ENCODE measurements at places on chromosomes 1 and 21. TPM values are rescaled to one million over a fixed set of nuclear protein-coding genes. Genes with fewer than 3 reads are reported as not detected.

DNA sequence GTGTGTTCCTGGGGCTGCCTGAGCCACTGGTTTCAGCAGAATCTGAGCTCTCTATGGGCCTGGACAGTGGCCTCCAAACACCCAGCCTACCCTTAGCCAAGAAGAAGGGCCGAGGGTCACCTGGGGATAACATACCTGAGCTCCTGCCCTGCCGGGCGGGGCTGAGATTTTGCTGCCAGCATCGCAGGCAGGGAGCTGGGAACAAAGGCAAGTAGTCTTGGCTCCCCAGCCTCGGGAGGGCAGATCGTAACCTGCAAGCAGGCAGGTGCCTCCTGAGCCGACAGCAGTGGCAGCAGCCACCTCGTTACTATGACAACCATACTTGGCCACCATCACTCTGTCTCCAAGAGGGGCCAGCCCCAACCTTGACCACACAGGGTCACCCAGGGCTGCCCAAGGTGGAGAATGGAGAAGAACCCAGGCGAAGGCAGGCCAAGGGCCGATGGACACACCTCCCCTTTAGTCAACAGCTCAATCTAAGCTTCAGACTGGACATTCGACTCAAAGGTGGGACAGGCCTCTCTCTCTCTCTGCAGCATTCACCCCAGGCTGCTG lies 54.6 kb downstream of the TOMM20 start:
- DNase-seq, result no peak

DNA sequence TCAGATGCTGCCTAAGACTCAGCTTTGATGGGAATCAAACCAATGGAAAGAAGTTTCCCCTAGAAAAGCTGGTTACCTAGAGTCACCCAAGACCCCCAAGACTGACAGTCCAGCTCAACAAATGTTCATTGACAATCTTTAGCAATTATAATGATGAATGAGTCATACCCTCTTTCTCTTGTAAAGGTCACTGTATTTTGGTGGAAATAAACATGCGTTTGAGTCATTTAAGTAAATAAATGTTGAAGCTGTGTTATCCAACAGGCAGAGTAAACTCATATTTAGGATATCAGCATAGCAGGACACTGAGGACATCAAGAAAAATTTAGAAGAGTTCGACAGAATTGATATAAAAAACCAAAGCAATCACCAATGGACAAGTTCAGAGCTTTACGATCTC lies 295.9 kb downstream of the RGS7 start:
- no peak for DNase-seq

RXRG gene
- 0.63 TPM for total RNA-seq

- no peak for DNase-seq
These were observed 183.6 kb upstream of the UBE2U start for GRCh38 chr1:64019818-64020217.

- no peak for DNase-seq
These were observed 1.3 kb downstream of the KMO start for GRCh38 chr1:241533326-241534115.

MIXL1 gene
- total RNA-seq, result not detected

GRCh38 chr1:185498207-185498606 lies 181.2 kb upstream of the IVNS1ABP start:
- no peak for DNase-seq

GRCh38 chr1:208170252-208170651 lies 73.9 kb downstream of the PLXNA2 start:
- no peak for DNase-seq

DNA sequence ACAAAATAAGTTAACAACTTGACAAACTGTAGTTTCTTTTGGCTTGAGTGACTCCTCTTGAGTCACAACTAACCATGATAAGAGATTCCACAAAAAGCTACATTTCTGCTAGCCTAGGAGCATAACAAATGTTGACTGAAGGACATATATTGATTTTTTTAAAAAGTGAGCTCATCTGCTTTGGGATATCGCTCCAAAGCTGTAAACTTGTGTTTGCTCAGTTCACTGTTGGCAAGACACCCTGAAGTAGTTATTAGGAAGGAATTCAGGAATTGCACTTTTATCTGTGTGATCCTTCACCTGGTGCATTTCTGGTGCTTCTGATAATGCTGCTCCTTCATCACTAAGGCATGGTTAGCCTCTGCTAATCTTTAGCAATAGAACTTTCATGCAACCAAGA lies 23.7 kb downstream of the RWDD3 start:
- DNase-seq, result no peak

ITLN2 gene
- total RNA-seq, result 58.9 TPM

GRCh38 chr1:232578651-232579195 lies 51.2 kb downstream of the SIPA1L2 start:
- no peak for DNase-seq

RGSL1 gene
- total RNA-seq, result not detected

LDLRAD1 gene
- total RNA-seq, result not detected

- DNase-seq, result no peak
These were observed 10.7 kb upstream of the PHTF1 start for GRCh38 chr1:113770031-113770430.

DNA sequence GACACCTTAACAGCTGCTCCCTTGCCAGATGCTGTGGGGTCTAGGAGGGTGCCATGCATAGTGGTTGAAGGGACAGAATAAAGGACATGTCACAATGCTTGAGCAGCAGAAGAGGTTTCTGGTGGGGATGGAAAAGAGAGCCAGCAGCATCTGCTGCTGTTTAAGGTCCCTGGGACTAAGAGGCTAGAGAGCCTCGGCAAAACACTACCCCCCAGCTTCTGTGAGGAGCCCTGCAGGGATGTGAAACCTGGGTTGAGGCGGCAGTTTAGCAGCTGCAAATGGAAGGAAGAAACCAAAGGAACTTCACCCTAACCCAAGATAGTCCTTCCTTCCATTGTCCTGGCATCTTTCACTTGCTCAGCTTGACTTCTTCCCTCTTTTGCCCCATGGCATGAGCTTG lies 39.4 kb downstream of the PLXNA2 start:
- DNase-seq, result no peak

DNA sequence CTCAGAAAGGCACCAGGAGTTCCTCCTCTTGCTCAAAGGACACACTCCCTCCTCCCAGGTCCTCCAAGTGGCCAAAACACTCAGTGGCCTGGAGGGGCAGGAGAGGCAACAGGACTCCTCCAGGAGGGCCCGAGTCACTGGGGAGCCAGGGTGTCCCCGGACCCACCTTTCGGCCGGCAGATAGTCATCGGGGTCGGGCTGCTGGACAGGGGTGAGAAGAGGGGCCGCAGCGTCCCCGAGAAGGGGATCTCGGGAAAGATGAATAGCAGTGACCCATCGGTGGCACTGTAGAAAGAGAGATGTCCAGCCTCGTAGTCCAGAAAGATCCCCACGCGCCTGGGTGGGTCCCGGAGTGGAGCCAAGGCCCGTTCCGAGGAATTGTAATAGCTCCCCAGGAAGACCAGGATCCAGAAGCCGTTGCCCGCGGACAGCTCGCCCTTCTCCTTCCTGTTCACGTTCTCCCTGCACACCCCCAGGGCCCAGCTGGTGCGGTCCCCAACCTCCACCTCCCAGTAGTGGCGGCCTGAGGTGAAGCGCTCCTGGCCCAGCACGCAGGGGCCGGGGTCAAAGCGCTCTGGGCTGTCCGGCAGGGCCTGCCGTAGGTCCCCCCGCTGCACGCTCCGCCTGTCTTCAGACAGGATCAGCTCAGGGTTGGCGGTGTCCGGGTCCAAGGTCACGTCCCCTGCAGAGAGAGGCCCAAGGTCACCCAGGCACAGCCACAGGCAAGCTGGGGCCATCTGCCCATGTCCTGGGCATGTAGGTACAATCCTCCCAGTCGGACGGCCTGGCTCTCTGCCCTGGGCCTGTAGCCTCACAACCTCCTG lies 11.9 kb downstream of the TRIM11 start:
- DNase-seq, result no peak

- no peak for DNase-seq
These were observed 95.9 kb downstream of the PTPRU start for GRCh38 chr1:29332204-29332603.

GRCh38 chr1:228008391-228009115 lies 1.8 kb downstream of the WNT3A start:
- no peak for DNase-seq

DNA sequence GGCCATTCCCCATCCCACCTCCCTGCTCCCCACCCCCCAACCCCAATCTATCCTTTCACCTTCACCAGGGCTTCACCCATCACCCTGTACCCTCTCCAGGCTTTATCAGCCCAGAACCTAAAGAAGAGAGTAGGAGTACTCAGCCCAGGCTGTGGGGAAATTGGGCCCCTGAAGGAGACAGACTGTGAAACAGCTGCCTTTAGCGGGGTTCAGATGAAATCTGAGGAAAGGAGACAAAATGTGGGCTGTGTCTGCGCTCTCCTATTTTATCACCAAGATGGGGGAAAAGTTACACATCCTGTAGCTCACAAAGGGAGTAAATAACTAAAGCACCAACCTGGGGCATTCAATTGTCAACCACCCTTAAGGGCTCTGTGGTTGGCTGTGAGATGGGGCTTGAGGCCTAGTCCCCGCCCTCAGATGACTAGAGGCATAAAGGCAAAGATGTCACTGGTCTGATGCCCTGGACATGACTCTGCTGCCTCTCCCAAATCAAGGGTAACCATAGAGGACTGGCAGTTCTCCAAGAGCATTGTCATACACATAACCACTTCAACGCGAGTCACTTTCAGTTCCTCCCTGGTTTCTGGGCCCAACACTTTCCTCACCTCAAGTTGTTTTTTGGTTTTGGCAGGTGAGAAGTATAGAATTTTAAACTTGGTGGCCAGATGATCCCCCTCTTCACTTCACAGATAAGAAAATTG lies 30.0 kb downstream of the SLC27A3 start:
- DNase-seq, result no peak

Data from omental fat pad (tissue), 4 donors.